ENCODE measurements at places on chromosomes 1 and 21.

- peak; percentile 79 for DNase-seq
These were observed 11.2 kb downstream of the AGO1 start for GRCh38 chr1:35894183-35894582.

DNA sequence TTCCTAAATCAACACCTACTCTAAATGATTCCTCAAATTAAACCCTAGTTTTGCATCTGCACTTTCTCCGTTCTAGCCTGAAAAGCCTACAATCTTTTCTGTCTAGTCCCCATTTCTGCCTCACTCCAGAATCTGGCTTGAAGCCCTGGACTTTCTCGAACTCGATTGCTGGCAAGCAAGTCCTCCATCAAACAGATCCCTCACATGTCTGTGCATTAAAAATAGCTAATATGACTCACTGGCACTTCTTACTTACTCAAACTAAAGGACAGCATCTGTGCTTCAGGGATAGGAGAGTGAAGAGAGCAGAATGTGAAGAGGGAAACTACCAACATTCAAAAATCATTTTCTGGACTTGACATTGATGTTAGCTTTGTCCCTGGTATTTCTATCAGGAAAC lies 51.8 kb upstream of the CXADR start:
- no peak for DNase-seq

- no peak for DNase-seq
These were observed 93.9 kb downstream of the SLC30A10 start for GRCh38 chr1:219834314-219834917.

- no peak for DNase-seq
These were observed 39.3 kb upstream of the EXOSC10 start for GRCh38 chr1:11138952-11139351.

GRCh38 chr1:18666317-18666920 lies 35.8 kb downstream of the PAX7 start:
- no peak for DNase-seq

DNA sequence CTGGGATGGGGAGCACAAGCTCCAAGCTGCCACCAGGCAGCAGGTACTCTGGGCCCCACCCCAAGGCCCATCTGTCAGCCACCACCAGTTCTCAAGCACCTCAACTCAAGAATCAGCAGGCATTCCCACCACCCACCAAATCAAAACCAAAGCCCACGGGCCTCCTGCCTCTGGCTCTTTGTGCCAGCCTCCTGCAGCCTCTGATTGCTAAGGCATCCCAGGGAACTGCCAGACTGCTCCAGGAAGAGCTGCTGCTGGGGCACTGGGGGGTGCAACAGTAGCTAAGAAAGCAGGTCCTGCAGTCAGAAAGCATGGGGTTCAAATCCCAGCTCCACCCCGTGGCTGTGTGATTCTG lies 34.7 kb downstream of the CHD5 start:
- DNase-seq: no peak

GRCh38 chr1:118982821-118983557 lies 5.2 kb downstream of the TBX15 start:
- no peak for DNase-seq

- DNase-seq: no peak
These were observed 136.2 kb downstream of the RHOU start for GRCh38 chr1:228871314-228872061.

DNA sequence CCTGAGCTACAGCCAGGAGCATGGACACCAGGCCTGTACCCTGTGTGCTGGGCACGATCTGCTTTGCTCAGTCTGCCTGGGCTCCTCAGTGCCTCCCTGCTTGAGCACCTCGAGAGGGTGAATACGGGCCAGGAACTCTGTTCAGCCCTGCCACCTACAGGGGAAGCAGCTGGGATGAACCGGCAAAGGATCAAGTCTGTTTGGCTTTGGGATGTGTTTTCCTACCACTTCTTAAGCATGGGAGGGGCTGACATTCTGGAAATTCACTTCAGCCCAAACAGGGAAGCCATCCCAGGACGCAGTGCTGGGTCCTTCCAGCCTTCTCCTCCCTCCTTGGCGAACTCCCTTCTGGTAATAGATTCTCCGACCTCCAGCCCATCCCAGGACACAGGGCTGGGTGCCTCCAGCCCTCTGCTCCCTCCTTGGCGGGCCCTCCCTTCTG lies 55.8 kb upstream of the SELENON start:
- no peak for DNase-seq

DNA sequence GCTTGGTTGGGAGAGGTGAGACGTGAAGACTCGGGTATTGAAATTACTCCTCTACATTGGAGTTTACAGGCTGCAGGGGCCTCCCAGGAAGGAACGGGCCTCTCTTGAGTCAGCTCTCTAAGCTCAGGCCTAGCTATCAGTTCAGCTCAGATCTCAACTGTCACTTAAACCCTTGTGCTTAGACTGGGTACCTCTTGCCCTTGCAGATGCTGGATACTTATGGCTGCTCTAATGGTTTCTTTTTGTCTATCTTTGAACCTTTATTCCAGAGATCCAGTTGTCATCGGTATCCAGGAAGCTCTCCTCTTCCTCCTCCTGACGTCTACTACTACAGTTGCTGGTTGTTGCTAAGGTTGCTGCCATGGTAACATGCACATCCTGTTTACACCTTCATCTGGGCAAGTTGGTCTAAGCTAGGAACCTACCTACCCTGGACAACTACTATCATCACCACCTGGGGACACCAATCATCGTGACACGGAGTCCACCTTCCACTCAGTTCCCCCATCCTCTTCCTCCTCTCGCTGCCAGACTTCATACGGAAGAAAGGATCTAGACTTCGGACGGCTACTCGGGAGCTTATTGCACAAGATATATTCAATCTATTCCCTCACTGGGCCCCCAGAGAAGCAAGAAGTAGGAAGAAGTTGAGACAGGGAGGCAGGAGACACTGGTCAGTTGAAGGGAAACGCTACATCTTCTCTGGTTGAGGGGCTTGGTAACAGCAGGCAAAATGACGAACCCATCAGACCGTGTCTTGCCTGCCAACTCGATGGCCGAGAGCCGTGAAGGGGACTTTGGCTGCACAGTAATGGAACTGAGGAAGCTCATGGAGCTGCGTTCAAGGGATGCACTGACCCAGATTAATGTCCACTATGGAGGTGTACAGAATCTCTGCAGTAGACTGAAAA lies 56.1 kb downstream of the ATP2B4 start:
- DNase-seq: no peak

DNA sequence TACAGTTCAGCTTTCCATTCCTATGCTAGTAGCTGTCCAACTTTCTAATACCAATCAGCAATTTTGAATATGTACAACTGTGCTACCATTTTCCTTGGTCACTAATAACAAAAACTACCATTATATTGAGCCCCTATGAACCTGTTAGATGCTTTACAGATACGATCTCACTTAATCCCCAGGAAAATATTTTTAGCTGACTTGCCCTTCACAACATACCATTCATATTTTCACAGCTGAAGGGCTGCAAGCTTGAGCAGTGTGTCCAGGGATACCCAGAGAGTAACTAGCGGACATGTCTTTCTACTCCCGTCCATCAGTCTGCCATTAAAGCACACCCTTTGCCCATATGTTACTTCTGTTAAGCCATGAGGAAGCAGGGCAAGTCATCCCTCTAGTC lies 140.5 kb downstream of the SPATA46 start:
- no peak for DNase-seq

DNA sequence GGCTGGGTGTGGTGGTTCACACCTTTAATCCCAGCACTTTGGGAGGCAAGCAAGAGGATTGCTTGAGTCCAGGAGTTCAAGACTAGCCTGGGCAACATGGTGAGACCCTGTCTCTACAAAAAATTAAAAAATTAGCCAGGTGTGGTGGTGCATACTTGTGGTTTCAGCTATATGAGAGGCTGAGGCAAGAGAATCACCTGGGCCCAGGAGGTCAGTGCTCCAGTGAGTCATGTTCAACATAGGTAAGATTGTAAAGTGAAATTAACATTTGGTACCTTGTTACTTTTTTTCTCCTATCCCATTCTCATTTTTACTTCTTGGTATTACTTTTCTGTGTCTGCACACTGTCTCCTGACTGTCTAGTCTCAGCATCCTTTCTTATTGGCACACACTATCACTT lies 19.0 kb downstream of the MAGI3 start:
- no peak for DNase-seq

DNA sequence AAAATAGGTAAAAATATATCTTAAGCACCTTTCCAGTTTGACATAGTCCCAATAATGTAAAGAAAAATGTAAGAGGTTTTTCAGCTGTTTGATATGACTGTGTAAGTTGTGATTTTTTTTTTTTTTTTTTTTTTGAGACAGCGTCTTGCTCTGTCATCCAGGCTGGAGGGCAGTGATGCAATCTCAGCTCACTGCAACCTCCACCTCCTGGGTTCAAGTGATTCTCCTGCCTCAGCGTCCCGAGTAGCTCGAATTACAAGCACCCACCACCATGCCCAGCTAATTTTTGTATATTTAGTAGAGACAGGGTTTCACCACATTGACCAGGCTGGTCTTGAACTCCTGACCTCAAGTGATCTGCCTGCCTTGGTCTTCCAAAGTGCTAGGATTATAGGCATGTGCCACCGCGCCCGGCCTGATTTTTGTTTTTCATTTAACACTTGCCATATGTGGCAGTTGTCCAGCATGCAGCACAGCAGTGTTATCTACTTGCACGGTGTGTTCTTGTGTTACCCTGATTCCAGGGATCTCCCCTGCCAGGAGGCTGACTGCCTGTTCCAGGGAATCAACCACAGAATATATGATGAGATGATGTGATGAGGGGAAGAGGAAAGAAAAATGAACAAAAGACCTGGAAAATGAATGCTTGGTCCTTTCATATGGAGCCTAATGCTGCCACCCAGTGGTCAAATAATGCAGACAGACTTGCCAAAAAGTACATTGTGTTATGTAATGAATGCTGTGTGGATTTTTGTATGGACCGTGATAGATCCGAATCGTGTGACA lies 79.0 kb downstream of the RAVER2 start:
- DNase-seq: peak; percentile 70

DNA sequence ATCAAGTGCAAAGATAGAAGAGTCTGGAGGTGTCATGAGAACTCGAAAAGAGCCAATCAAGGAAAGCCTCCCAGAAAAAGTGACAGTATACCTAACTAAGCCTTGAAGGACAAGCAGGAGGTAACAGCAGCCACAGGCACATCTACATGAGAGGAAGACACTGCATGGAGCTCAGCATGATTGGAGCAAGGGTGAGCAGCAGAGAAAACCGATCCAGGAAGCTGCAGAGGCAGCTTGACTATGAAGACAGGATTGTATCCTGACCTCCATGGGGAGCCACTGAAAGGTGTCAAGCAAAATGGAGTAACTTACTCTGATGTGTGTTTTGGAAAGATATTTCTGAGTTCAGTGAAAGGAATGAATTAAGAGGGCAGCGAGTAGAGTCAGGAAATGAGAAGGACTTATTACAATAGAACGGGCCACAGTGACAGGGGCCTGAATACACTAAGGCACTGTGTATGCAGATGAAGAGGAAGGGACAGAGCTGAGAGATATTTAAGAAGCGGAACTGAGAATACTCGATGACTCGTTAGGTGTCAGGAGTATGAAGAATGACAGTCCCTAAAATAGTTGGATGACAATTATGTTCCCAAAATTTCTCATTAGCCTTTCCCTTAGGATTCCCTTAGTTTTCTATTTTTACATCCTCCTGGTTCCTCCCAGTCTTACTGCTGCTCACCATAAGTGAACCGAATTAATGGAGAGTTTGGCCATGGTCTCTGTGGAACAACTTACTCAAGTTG lies 139.3 kb upstream of the NFIA start:
- no peak for DNase-seq

DNA sequence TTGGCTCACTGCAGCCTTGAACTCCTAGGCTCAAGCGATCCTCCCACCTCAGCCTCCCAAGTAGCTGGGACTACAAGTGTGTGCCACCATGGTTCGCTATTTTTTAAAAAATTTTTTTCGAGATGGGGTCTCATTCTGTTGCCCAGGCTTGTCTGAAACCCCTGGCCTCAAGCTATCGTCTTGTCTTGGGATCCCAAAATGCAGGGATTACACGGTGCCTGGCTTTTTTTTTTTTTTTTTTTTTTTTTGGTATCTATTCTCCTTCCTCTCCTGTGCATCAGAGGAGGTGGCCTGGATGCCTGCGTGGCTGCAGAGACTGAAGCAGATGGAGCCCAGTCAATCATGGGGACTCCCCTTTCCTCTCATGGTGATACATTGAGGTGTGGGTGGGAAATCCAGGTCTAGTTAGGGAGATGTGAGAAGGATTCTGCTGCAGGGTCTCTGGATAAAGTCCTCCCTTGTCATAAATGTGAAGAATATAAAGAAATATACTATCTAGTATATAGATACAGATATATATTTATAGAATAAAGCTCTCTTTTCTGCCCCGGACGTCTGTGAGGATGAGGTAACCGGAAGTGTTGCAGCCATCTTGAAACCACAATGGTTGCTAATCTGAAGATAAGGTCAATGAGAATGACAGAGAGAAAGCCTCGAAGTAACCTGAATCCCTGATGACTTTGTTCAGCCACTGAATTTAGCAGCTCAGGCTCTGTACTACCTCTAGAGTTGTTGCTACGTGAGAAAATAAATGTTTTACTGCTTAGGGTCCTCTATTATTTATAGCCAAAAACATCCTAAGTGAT lies 19.5 kb upstream of the RGSL1 start:
- DNase-seq: peak; percentile 88

GRCh38 chr1:30368651-30369240 lies 354.6 kb downstream of the MATN1 start:
- no peak for DNase-seq

GRCh38 chr1:40622936-40623629 lies 42.4 kb downstream of the RIMS3 start:
- no peak for DNase-seq

DNA sequence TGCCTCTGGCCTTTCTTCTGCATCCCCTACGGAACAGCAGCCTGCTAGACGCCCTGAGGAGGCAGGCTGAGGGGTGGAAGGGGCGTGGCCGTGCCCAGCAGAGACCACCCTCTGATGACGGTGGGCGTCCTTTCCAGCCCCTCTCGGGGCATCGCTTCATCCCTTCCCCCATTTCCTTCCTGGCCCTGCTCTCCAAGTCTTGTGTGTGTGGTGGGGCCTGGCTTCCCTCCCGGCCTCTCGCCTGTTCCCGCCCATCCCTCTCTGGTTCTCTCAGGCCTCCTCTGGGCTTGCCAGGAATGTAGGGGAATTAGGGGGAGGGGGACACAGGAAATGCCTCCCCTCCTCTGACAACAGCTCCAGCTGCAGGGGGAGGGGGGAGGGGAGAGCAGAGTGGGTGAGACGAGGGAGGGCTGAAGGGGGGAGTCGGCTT lies 51.1 kb downstream of the SKI start:
- no peak for DNase-seq

DNA sequence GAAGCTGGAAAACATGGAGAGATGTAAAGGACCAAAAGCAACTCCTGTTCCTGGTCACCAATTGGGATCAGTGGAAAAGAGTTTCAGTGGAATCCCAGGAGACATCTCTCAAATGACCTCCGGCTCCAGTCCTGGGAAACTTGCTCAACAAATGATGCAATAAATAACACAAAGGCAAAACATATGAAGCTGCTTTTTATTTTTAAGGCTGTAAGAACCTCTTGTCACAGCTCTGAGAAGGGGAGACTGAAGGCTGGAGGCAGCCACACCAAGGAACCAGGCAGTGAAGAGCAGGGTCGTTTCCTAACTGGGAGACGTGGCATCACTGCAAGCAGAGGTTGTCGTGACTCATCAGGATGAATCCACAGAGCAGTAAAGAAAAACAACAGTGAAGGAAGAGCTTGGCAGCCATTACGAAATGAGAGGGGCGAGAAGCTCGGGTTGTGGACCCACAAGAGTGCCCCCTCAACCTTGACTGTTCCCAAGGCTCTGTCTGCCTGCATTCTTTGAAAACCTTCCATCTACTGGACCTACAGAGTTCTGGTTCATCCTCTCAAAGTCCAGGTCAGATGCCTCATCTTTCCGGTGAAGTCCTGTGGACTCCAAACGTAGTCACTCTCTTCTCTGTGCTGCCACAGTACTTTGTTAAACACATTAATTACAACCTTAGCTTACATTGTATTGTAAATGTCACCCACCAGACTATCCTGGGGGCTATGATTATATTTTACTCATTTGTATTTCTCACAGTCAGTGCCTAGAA lies 32.1 kb downstream of the JAK1 start:
- no peak for DNase-seq
